ENCODE measurements at places on chromosomes 11 and 22.

- DNase-seq, result peak; percentile 99
These were observed 28.3 kb upstream of the USP47 start for GRCh38 chr11:11813288-11813962.

DNA sequence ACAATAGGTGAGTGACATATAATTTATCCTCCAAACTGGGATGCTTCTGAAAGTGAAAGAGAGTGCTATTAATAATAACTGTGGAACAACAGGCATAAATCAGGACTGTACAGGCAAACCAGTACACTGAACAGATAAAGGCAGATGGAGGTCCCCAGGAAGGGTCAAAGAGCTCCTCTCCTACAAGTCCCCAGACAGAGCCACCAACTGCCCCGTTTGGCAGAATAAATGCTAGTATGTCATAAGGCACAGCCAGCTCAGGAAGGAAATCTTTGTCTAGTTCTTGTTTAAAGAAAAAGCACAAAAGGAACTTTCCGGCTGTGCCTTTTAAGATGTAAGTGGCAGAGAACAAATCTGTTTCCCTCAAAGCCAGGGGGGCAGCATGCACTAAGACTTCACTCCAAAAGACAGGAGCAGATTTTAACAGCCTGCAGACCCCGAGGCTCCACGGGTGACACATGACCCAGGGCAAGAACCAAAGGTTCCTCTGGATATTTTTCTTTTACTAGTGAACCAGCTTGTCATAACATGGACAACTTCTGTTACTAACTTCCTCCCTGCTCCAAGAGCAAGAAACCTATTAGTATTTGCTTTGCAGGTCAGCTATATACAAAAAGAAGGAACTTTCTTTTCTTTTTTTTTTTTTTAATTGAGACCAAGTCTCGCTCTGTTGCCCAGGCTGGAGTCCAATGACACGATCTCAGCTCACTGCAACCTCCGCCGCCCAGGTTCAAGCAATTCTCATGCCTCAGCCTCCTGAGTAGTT is 50.2 kb downstream of the MYH9 start:
- DNase-seq, result no peak

DNA sequence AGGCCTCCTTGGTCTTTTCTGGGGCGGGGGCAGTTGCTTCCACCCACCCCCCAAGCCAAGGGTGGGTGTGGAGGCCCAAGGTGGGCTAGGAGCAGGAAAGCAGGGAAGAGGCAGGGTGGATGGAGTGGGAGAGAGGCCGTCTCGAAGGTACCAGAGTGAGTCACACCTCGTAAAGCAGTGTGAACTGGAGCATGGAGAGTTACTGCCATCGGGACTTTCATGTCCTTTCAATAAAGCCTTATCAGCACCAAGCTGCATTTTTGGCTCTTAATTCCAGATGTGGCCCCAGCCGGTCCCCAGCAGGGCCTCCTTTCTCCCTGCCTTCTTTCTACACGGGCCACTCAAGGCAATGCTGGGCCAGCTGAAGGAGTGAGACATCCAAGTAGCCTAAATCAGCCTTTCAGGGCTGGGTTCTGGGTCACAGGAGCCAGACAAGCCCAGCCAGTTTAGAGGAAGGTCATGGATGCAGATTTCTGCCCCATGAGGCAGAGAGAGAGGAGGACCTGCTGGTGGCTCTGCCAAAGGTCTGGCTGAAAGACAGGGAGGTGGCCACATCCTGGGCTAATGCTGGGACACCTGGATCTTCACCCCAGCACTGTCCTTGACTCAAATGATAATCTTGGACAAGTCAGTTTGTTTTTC is 59.0 kb upstream of the CD82 start:
- DNase-seq, result peak; percentile 61

- no peak for DNase-seq
These were observed 23.3 kb upstream of the TFIP11 start for GRCh38 chr22:26535603-26535908.
